ENCODE measurements at places on chromosomes 12 and 14.

GRCh38 chr12:18224745-18225144 lies 36.6 kb upstream of the PIK3C2G start:
- DNase-seq, result no peak

DNA sequence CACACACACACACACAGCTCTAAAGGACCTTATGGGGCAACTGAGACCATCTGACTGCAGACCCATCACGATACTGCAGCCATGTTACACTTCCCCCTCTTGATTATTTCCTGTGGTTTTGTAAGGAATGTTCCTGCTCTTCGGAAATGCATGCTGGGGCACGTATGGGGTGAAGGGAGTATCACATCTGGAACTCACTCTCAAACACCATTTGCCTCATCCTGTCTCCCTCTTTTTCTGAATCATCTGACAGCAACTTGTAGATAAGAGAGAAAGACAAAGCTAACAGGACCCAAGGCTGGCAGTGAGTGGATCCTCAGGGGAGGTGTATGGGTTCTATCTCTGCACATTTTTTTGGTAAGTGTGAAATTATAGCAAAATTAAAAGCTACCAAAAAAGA lies 50.3 kb downstream of the RIMBP2 start:
- no peak for DNase-seq

DNA sequence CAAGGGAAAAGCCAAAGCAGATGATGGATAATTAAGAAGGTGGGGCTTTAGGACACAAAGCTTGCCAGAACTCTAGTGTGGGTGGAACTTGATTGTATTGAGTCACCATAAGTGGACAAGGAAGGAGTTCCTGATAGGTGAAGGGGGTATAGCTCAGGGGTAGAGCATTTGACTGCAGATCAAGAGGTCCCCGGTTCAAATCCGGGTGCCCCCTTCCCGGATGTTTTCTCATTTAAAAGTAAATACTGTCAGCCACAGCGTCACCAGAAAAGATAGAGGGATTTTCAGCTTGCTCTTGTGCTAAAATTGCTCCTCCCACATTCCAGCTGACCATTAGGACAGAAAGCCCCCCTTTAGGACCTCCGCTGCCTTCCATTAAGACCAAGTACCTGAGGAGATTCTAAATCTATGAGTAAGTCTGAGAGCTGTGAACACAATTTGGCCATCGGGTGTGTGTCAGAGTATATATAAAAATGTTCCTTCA lies 36.6 kb downstream of the DCAF4 start:
- DNase-seq, result no peak

DNA sequence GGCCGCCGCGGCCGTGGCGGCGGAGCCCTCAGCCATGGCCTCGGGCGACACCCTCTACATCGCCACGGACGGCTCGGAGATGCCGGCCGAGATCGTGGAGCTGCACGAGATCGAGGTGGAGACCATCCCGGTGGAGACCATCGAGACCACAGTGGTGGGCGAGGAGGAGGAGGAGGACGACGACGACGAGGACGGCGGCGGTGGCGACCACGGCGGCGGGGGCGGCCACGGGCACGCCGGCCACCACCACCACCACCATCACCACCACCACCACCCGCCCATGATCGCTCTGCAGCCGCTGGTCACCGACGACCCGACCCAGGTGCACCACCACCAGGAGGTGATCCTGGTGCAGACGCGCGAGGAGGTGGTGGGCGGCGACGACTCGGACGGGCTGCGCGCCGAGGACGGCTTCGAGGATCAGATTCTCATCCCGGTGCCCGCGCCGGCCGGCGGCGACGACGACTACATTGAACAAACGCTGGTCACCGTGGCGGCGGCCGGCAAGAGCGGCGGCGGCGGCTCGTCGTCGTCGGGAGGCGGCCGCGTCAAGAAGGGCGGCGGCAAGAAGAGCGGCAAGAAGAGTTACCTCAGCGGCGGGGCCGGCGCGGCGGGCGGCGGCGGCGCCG lies 381 bp downstream of the YY1 start:
- peak; percentile 78 for DNase-seq
